ENCODE measurements at places on chromosomes 6 and 20. TPM values are rescaled to one million over a fixed set of nuclear protein-coding genes. Genes with fewer than 3 reads are reported as not detected.

- peak; percentile 30 for DNase-seq
These were observed 3.0 kb upstream of the TGM2 start for GRCh38 chr20:38167851-38168760.

DNA sequence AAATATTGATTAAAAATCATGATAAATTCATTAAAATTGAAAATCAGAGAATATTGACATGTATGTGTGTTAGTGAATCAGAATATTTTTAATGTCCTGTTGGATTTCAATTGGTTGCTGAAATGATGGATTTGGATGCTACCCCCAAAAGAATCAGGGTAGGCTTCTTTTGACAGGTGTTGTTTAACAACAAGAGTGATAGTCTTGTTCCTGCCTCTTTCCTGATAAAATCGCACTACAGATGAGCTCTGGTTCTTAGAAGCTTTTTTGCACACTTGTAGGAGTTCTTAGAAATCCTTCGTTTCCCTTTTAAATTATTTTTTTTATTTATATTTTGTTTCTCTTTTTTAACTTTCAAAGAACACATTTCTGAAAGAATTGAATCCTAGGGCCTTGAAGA is 259.5 kb downstream of the FARS2 start:
- no peak for DNase-seq

DNA sequence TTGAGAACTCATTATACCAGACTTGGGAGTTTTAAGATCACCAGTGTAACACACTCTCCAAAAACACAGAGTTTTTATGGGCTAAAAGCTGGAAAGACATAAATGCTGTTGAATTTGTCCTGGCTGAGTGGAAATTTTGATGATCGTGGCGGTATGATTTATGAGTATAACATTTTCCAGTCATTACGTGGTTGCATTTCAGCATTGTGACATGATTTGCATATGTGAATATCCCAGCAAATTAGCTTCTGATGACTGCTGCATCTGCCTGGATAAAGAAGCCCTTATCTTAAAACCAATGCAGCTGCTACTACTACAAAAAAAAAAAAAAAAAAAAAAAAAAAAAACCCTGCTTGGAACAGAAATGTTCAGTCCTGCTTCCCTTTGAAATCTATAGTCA is 850.9 kb downstream of the TFAP2A start:
- no peak for DNase-seq

DNA sequence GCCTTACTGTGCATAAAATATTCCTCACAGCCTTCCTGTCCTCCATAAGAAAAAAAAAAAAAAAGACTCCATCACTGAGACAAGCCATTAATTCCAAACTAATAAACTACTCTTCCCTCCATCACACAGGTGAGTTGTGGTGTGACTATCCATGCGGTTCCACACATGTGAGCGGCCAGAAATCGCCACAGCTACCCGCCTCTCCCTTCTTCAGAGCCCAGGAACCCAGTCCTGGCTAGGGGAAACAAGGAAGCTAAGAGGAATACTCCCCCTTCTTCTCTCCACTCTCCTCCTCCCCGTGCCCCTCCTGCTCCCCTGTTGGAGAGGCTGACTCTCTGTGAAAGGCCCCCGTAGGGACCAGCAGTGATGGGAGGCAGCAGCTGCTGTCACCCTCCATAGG is 128.6 kb upstream of the ARID1B start:
- no peak for DNase-seq

- no peak for DNase-seq
These were observed 66.8 kb upstream of the IYD start for GRCh38 chr6:150301846-150302519.

DNA sequence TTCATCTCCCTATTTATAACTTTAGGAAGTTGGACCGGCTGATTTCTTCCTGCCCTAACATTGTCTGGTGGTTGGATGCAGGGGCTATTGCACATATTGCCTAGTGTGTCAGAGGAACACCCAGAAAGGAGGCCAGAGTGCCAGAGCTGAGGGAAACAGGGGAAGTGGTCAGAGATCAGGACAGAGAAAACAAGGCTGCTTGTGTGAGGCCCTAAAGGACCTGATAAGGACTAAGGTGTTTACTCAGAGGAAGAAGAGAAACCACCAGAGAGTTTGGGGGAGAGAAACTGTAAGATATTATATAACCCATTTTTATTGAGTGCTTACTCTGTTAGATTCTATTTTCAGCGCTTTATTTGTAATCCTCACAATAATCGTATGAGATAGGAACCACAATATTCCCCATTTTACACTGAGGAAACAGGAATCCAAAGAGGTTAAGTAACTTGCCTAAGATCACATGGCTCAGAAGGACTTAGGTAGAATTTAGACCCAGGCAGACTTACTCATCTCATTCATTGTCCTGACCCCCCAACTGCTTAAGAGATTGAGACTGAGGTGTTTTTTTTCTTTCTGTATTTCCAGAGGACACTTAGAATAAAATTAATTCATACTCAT is 54.0 kb upstream of the REV3L start:
- no peak for DNase-seq

- no peak for DNase-seq
These were observed 35.9 kb downstream of the MOXD1 start for GRCh38 chr6:132365281-132365907.

DNA sequence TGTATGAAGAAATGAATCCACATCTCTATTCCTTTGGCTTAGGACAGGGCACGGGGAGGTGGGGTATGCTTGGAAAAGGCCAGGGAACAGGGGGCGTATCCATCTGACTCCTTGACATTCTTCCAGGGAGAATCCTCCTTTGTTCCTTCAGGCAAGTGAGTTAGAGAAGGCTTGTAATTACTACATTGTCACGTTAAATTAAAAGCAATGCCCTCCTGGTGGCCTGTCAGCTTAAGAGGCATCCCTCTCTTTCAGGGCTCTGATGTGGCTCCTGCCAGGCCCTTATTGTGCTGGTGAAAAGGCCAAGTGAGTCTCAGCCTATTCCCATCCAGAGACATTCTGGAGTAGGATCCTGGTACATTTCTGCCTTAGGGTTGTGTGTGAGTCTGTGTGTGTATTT is 128.3 kb downstream of the FOXA2 start:
- no peak for DNase-seq

DNA sequence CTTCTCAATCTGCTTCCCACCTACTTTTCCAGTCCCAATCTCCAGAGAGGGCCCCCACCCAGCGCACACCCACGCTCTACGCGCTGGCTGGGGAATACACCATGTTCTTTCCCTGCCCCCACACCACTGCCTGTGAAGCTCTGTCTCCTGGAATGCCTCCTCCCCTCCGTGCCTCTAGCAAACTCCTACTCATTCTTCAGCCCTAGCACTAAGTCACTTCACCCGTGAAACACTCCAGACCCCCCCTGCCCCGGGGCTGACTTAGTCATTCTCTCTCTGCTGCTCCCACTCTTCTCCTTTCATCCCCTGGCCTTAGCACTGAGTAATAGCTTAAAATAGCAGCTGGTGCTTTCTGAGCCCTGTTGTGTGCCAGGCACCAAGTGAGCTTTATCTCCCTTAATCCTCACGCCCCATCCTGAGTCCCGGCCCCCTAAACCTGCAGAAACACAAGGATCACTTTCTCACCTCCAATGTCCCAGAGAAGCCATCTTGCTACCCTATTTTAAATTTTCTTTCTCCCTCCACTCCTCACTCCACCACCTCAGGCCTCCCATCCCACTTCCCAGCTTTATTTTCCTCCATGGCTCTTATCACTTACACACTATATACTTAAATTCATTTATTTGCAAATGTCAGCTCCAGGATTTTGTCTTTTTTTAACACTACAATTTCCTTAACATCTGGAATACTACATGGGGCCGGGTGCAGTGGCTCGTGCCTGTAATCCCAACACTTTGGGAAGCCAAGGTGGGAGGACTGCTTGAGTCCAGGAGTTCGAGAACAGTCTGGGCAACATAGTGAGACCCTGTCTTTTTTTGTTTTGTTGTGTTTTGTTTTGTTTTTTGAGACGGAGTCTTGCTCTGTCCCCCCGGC is 6.3 kb upstream of the PARD6B start:
- DNase-seq, result no peak

- no peak for DNase-seq
These were observed 354.1 kb upstream of the ARID1B start for GRCh38 chr6:156423075-156423474.

DNA sequence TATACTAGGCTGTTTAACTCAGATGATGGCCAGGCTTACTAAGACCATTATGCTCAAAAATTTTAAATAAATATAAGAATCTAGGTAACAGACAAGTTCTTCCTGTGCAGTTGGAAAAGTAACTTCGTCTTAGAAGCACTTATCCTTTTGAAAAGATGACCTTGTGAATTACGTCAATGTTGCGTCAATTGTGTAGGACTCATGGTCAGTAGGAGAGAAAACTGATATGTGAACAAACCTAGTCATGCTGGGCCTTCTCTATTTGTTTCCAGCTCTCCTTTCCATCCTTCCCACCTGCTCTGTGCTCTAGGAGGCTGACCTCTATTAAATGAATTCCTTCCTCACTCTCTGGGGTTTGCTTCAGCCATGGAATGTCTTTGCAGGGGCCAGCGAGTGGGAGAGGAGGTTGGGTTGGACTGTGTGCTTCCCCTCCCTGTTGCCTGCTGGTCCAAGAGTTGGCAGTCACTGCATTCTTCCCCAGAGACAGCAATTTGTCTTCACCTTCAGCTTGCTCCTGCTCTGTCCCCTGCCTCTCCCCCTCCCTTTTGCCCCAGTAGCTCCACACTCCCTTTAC is 128.0 kb upstream of the TNFAIP3 start:
- no peak for DNase-seq

DNA sequence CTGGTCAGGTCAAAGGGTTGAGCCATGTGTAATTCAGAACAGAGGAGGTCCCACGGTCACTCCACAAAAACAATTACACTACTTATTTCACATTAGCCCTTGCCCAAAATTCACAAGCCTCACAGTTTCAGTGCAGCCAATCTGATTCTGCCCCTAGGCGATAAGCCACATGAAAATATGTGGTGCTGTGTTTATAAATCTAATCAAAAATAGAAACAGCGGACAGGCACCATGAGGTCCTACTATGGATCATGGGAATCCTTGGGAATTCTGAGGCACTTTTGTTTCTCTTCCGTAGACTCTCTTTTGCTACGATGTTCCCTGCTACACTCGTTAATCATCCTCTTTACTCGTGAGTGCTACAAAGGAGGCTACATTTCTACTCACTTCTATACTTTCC is 476.1 kb downstream of the TFAP2A start:
- DNase-seq, result no peak

Gene SAMD10
- 5.0 TPM for total RNA-seq

Gene MEI4
- total RNA-seq, result 0.38 TPM

Gene SLC22A7
- total RNA-seq, result not detected

Gene COL9A1
- 0.77 TPM for total RNA-seq

Gene ZBTB46
- 42.1 TPM for total RNA-seq
